NCI-H2081 (cell line): ENCODE measurements at places on chromosomes 4 and X.
A peak's percentile ranks its signal among the peaks of the same experiment; 100 is the strongest.

- DNase-seq: no peak
Observed at GRCh38 chr4:121248747-121249146, 84.6 kb upstream of the TNIP3 start.

DNA sequence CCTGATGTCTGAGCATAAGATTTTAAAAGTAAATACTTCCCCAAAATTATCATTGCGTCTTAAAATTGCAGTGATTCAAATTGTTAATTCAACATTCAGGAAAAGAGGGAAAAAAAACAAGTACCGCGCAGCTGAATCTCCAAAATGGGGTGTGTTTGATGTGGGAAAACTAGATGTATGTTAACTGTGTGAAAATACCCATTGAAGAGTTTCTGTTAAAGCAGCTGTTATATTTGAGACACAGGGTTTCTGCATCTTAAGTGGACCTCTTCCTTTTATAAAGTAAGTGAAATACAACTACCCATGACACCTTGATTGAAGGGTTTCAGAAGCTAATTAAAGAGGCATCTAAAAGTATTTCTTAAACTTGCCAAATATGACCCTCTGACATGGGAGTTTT lies 1186.1 kb downstream of the NLGN4X start:
- no peak for DNase-seq

DNA sequence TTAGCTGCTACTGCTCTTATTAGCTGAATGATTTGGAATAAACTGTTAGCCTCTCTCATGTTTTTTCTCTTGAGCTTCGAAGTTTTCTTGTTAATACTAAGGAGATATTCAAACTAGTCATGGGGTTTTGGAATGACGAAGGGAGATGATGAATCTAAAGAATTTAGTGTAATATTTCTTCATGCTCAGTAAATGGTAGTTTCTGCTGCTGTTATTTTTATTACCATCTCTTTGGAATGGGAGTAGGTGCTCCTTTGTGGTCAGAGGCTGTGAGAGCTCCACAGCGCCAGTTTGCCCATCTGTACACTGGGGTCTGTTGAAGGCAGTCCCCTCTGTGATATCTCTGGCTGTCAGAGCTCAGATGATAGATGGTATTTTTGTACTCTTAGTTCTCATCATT lies 33.7 kb downstream of the HTT start:
- DNase-seq: no peak

DNA sequence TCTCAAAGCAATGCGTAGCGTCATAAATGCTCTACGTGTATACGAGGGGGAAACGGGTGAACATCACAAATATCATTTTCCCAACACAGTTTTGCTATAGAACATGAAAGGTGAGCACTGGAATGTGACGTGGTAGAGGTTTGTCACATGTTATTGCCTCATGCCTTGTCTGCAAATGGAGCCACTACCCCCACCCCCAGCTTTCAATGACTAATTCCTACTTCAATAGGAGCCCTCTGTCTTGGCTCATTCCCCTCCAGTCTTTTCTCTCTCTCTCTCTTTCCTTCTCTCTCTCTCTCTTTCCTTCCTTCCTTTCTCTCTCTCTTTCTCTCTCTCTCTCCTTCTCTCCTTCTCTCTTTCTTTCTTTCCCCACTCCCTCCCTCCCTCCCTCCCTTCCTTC lies 127.0 kb downstream of the STOX2 start:
- DNase-seq: no peak

DNA sequence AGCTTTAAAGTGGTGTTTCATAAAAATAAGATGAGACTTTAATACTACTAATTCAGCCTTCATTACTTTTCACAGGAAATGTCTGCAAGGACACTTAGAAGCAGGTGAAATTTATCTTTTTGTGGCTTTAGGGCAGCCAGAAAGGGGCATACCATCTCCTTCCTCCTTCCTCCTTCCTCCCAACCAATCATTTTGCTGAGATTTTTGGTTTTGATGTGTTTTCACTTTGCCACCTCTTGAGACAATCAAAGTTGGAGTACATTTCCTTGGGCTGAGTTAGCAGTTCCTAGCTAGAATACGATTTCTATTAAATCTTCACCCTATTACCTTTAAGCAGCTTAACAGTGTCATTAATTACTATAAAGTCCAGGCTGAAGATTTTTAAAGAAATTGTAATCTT lies 5.1 kb upstream of the NDST3 start:
- no peak for DNase-seq

GRCh38 chr4:64359489-64359888 lies 49.8 kb downstream of the TECRL start:
- no peak for DNase-seq

- DNase-seq: no peak
Observed at GRCh38 chr4:188127214-188127874, 11.9 kb upstream of the TRIML1 start.

- no peak for DNase-seq
Observed at GRCh38 chr4:171981185-171981584, 168.0 kb downstream of the GALNTL6 start.

GRCh38 chr4:137312257-137312656 lies 220.0 kb downstream of the PCDH18 start:
- no peak for DNase-seq

DNA sequence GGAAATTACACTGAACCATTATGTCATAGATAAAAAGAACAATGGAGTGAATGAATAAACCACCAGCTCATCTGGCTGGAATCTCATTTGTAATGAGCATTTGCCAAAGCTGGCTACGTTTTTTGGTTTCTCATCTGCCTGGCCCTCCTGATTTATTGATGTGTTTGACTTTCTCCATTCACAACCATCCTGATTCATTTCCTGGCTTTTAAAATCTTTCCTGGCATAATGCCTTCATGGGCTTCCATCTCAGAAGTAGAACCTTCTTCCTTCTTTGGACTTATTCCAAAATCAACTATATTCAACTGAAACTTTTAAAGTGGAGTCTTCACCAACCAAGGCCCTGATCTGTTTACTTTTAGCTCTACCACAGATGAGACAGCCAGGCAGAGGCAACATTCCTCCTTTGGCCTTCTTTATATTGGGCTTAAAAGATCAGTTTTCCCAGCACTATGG lies 36.0 kb upstream of the ARSJ start:
- no peak for DNase-seq

- DNase-seq: peak; percentile 72
Observed at GRCh38 chrX:154515966-154516655, at the start of gene FAM3A. FAM3A (minus strand) TSS chrX:154516232; CDS start chrX:154515772, 460 bp downstream.

- DNase-seq: no peak
Observed at GRCh38 chr4:37666625-37667071, 19.5 kb downstream of the RELL1 start.

GRCh38 chrX:34918091-34918736 lies 24.4 kb upstream of the FAM47B start:
- DNase-seq: no peak

- peak; percentile 57 for DNase-seq
Observed at GRCh38 chr4:41132055-41132683, 82.2 kb downstream of the APBB2 start.

- no peak for DNase-seq
Observed at GRCh38 chr4:1640190-1640589, 43.9 kb downstream of the FAM53A start.

GRCh38 chr4:138925495-138925894 lies 90.1 kb upstream of the NOCT start:
- DNase-seq: no peak

GRCh38 chr4:104351706-104352105 lies 143.0 kb downstream of the CXXC4 start:
- DNase-seq: no peak

DNA sequence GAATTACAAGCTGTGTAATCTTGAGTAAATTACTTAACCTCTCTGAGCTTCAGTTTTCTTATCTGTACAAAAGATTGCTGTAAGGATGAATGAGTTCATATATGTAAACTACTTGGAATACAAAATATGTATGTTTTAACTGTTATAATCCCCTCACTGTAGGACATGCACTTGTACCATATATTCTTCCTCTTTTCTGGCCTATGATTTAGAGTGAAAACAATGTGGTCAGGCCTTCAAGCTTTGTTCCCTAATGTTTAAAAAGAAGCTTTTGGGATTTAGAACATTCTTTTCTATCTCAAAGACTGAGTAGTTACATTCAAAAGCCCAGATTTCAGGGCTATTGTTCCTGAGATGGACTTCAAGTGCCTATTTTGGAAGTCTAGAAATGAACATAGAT lies 26.7 kb upstream of the GPRIN3 start:
- DNase-seq: no peak

DNA sequence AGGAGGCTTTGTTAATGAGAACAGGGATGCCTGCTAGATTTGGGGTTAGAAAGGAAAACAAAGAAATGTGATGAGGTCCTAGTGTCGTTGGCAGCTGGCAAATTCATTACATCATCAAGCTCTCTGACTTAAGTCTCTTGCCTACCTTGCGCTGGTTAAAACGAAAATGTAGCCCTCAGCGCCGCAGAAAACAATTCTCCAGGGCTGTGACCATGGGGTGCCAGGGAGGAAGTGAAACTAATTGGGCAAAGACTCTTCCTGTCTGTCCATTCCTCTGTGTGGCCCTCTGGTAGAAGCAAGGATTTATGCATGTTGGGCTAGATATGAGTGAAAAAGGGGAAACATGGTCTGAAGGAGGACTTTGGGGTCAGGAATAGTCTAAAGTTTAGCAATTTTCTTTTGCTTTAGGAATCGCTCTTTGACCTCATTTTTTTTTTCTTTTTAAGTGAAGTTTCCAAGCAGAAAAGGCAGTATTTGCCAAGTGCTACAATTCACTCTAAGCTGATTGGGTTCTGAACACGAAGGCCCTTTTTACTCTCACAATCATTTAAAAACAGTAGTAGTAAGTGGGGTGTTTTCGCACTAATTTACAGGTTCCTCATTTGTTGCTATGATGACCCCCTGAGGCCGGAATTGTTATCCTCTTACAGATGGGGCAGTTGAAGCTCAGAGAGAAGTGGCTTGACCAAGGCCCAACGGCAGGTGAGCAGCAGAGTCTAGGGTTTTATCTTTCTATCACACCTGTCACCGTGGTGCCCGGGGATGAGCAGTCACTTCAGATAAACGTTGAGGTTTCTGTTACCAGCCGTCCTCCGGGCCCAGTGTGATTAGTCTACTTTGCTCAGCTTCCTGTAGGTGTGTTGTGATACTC lies 27.3 kb upstream of the CHRNA9 start:
- no peak for DNase-seq

GRCh38 chr4:85952972-85953650 lies 406.7 kb downstream of the MAPK10 start:
- DNase-seq: no peak

GRCh38 chrX:2502668-2503519 lies 2.1 kb upstream of the DHRSX start:
- no peak for DNase-seq

DNA sequence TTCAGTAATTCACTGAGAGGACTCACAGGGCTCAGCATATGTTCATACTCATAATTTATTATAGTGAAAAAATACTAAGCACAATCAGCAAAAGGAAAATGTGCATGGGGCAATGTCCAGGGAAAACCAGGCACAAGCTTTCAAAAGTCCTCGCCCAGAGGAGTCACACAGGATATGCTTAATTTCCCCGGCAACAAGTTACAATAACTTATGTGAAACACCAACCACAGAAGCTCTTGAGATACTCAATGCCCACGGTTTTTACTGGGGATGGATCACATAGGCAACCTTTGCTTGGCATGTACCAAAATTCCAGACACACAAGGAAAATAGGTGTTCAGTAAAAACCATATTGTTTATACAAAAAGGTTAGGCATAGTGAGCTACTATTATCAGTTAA lies 38.5 kb upstream of the STPG2 start:
- no peak for DNase-seq

GRCh38 chr4:127400276-127400675 lies 232.5 kb upstream of the INTU start:
- no peak for DNase-seq

- DNase-seq: peak; percentile 26
Observed at GRCh38 chr4:130186931-130187330, 1091.0 kb downstream of the C4orf33 start.

DNA sequence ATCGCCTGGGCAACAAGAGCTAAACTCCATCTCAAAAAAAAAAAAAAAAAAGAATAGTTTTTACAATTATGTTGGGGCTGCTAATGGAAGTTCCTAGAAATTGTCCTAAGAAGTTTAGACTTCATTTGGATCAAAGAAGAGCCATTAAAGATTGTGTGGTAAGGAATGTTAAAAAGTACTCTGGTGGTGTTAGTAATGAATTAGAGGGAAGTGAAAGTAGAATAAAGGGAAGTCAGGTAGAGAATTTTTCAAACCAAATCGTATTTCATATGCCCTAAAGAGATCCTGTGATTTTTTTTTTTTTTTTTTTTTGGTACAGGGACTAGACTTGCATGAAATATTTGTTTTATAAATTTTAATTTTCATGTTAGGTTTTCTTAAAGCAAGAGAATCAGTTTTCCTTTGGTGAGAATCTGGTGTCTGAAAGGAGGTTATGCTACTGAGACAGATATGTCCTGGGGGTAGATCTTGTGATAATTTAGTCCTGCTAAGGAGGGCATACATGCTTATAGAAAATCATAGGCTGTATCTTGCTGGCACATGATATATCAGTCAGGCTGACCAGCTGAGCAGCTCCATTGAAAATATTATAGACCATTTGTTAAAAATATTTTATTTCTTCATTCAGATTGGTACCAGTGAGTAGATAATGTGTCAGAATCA lies 10.7 kb downstream of the SEC24B start:
- no peak for DNase-seq

DNA sequence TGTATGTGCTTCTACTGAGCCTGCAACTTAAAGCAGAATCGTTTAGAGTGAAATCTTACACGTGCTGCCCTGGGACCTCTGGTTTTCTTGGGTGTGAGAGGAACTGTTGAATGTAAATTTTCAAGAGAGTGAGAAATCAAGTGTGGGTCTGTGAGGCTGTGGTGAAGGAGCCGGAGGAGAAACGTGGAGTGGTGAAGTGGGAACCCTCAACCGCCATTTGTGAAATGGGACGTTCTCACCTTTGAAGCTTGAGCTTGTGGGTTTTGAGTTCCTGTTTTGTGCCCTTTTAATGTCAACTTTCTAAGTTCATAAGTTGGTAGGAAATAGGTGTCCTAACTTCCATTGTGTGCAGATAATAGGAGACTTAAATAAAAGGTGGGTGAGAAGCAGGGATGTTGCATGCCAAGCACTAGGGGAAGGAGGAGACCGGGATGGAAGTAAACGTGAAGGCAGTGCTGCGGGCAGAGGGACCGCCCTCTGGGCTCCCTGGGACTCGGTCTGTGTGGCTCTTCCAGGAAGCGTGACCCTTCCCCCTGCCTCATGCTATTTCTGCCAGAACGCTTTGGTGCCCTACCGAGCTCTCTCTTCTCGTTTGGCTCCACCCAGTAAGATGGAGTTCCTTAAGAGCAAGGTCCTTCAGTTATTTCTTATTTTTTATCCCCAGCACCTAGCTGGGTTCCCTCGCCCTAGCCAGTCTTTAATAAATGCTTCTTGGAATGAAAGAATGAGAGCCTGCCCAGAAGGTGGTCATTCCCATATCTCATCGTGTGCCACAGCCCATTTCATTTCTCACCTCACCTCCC lies 56.0 kb downstream of the TMEM131L start:
- DNase-seq: no peak

- DNase-seq: no peak
Observed at GRCh38 chrX:44096666-44097065, 123.5 kb upstream of the NDP start.

DNA sequence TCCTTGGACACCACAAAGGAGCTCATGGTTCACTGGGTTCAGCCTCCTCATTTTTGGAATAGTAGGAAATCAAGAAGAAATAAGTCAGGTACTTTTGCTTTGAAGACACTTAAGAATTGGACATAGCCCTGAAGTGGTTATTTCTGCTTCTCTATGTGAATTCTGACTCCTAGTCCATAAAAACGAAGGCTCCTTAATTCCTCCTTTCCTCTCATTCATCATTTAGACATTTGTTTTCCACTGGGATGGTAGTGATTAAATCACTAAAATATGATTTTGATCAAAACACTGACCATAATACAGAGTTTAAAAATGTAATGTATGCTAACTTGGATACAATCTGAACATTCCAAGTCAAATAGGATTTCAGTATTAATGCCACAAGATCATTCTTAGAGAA lies 34.7 kb upstream of the CYP2U1 start:
- DNase-seq: no peak
